Stimulated activated CD4-positive, alpha-beta T cell treated with anti-CD3 and anti-CD28 coated beads, Interleukin-1b, Interleukin-23, amount 100 ng/mL, for 1 hour (primary cell): ENCODE measurements at places on chromosomes 7 and 10.

DNA sequence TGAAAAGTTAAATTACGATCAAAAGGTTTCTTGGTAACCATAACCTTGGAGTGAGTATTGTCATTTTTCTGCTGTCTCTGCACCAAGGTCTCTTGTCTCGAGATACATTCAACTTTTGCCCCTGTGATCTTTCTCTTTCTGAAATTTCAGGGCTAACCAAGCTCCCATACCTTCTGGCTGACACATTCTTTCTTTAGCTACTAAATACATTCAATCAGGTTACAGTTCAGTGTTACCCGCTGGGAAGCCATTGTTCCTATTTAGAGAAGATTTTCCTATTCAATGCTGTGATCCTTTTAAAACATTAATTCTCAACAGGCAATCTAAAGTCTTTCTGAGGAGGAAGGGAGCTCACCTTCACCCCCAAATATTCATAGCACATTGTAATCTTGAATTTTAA lies 22.9 kb upstream of the DMTF1 start:
- no peak for DNase-seq

- no peak for DNase-seq
Measured at GRCh38 chr7:117277576-117277975, 45.3 kb downstream of the WNT2 start.

GRCh38 chr7:98315318-98315993 lies 34.0 kb downstream of the BRI3 start:
- DNase-seq: no peak

GRCh38 chr7:28996836-28997235 lies 38.7 kb upstream of the TRIL start:
- DNase-seq: no peak

GRCh38 chr7:142771353-142771723 lies 568 bp downstream of the PRSS2 start:
- DNase-seq: no peak

DNA sequence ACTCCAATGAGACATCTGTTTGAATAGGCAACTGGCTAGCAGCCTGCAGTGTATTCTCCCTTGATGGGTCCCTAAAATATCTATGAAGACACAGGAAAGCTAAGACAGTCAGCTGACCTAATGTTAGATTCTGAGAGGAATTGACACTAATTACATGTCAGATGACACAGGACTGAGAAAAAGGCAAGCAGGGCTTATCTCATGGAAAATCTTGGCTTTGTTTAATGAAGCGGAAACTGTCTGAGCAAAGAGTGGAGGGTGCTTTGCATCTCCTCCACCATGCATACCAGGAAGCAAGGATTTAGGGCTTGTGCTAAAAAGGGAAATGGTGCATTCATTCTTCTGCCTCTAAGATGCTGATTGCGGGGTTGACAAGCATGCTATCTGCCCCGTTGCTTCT lies 135.5 kb upstream of the GLI3 start:
- DNase-seq: no peak

- DNase-seq: no peak
Measured at GRCh38 chr10:2119316-2119715, 382.0 kb upstream of the ADARB2 start.

GRCh38 chr10:100927266-100927665 lies 14.5 kb downstream of the SLF2 start:
- no peak for DNase-seq

DNA sequence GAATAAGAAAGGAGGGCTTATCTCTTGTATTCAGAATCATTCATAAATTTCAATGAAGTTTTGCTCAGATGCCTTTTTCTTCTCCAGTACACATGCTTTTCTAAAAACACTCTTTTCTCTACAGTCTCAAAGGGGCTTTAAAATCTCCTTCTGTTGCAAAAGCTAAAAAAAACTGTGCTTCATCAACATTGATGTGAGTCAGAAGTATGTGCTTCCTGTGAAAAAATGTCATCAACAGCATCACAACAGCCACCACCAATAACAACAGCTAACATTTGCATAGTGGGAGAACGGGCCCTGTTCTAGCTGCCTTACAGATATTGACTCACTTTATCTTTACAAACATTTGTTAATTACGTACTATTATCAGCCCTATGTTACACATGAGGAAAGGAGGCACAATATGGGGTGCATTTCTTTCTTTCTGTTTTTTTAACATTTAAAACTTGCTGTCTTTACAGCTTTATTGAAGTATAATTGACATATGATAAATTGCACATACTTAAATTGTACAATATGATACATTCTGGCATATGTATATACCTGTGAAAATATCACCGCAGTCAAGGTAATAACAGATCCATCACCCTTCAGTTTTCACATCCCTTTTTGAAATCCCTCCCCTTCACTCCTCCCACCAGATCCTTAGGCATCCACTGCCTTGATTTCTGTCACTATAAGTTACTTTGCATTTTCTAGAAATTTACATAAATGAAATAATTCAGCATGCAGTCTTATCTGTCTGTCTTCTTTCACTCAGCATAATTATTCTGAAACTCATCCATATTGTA lies 1605.4 kb upstream of the LRRTM3 start:
- no peak for DNase-seq

GRCh38 chr10:91208642-91209041 lies 11.8 kb upstream of the PCGF5 start:
- DNase-seq: no peak

DNA sequence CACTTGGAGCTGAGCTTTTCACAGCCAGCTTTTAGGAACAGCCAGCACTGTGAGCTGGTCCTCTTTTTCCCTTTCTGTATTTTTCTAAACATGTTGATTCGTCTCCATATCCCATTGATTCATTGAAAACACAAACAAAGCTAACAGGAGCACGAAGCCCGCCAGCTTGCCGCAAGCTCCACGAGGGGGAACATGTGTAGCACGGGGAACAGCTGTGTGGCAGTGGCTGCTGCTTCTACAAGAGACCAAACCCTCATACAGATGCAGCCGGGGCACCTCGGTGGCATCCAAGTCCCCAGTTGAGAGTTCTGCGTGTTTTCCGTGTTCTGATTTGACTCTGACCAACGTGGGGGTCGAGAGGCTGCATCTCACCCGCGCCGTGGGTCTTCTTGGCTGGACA lies 80.8 kb upstream of the SH2B2 start:
- DNase-seq: no peak

DNA sequence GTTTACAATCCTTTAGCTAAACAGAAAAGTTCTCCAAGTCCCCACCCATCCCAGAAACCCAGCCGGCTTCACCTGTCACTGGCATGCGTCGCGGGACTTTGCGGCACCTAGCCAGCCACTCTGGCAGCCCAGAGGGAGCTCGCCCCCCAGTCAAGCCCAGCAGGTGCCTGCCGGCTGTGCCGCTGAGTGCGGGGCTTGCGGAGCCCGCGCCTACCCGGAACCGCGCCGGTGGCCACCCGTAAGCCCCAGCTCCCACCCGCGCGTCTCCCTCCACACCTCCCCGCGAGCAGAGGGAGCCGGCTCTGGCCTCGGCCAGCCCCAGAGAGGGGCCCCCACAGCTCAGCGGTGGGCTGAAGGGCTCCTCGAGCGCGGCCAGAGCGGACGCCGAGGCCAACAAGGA lies 446.1 kb downstream of the GRM8 start:
- DNase-seq: no peak

GRCh38 chr7:72187179-72187578 lies 225.0 kb downstream of the CALN1 start:
- DNase-seq: no peak

DNA sequence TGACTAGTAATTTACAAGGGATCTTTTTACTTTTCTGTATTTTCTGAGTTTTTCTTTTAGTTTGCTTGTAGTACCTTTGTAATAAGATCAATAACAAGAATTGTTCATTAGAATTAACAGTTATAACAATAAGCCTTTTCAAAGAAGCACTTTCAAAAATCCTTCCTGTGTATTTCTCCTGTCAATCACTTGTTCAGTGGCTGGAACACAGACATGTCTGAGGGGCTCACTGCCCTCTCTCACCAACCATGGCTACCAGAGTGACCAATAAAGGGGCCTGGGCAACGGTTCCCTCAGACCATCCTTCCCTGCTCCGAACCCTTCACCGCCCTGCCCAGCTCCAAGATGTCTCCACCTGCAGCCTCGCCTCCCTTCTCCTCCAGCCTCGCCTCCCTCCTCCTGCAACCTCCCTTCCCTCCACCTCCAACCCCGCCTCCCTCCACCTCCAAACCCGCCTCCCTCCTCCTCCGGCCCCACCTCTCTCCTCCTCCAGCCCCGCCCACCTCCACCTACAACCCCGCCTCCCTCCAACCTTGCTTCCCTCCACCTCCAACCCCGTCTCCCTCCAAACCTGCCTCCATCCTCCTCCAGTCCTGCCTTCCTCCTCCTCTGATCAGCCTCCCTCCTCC lies 353.4 kb downstream of the TNS3 start:
- DNase-seq: no peak

DNA sequence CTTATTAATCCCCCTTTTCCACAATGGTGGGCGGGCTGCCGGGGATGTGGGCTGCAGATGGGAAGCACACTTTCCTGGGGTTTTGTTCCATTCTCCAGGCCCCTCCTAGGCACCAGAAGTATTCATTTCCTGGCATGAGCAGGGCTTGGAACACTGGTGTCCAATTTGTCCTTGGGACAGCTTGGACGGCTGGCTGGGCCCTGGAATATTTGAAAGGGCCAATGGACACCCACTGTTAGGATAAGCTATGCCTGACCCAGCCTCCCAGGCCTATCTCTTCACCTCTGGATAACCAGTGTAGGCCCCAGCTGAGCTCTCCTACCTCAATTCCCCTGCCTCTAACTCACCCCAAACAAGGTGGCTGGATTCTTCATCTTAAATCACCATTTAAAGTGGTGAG lies 354.9 kb downstream of the PTEN start:
- DNase-seq: no peak

DNA sequence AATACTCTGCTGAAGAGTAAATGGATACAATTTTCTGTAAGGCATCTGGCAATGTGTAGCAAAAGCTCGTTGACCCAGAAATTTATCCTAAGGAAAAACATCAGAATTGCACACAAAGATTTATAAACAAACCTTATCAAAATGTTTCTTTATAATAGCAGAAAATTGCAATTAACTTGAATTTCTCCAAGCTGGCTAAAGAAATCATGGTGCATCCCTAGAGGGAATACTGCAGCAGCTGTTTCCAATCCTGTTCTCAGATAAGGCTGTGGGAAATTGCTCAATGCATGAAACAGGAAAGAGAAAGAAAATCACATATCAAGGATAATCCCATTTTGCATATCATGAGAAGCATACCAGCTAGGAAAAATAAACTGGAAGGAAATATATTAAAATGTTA lies 18.7 kb downstream of the TACR2 start:
- DNase-seq: no peak

DNA sequence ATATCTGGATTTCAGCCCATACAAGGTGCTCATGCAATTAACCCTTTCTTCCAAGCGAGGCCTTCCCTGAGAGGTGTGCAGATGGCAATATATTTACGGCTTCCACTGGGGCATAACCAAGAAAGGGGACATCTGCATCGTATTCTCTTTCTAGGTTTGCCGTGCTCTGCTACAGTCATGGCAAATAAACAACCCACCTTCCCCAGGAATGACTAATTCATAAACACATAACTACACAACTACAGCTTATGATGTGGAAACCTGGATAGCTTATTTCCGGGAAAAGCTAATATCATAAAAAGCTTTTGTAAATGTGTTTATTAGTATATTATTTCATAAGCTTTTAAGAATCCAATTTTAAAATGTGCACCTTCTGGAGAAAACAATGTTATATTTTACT lies 120.0 kb downstream of the CAMK1D start:
- DNase-seq: no peak

GRCh38 chr7:27107391-27108381 lies 5.2 kb upstream of the HOXA2 start:
- no peak for DNase-seq

DNA sequence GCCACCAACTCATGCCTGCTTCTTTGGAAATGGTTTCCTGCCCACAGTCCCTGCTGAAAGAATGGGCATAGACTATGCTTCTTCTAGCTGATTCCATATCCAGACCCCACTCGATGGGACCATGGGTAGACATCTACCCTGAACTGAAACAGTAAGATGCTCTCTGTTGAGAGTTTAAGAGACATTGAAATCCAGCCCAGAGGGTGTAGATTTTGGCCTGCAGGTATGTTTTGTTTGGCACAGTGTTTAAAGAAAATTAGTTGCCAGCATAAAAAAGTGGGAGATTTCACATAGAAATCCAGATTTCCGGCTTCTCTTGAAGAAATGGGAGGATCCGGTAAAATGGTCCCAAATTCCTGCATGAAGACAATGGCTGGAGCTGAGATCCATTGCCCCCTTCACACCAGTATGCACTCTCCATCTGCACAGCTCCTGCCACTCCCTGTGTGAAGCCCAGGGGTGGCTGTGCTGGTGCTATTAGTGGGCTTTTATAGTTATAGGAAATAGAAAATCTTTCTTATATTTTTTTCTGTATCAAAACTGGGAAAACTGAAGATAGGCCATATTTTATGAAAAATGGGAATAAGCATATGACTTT lies 218.1 kb downstream of the PTEN start:
- no peak for DNase-seq

DNA sequence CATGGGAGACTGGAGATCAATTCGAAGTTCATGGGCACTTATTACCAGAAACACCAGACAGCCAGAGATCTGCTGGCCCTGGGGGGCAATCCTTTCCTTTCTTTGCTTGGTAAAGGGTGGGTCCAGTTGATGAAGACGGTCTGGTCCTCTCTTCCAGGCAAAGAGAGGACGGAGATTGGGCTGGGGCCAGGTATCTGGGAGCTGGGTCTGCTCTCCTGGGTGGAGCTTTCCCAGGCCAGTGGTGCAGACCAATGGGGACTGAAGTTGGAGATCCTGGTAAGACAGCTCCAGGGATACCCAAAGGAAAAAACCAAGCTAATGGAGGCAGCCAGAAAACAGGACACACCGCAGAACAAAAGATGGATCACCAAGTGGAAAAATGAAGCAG lies 18.3 kb downstream of the NOD1 start:
- DNase-seq: no peak

- no peak for DNase-seq
Measured at GRCh38 chr7:94330269-94331020, 64.2 kb upstream of the COL1A2 start.

GRCh38 chr10:24920907-24921881 lies 31.2 kb downstream of the PRTFDC1 start:
- DNase-seq: no peak

GRCh38 chr7:32958046-32959025 lies 1.1 kb downstream of the FKBP9 start:
- no peak for DNase-seq

- no peak for DNase-seq
Measured at GRCh38 chr10:55966101-55966500, 395.0 kb downstream of the ZWINT start.

GRCh38 chr7:30896036-30896435 lies 15.6 kb upstream of the AQP1 start:
- no peak for DNase-seq

DNA sequence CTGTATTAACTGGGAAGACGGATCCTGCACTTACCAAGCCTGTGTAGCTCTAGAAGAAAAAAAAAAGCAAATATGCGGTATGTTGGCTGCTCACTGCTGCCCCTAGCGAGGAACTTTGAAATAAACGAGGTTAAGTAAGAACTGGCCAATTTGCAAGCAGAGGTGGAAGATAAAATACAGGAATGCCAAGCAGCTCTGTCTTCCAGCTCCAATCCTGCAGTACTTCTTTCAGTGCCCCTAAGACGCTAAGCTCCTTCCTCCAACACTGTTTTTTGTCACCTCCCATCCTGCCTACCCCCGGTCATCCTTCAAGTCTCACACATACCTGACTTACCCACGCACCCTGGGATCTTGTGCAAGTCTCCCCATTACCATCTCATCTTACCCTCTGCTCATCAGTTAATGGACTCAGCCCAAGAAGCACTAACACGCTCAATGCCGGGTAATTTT lies 809 bp downstream of the C10orf143 start:
- peak; percentile 38 for DNase-seq
